ENCODE measurements at places on chromosomes 12 and 14.

DNA sequence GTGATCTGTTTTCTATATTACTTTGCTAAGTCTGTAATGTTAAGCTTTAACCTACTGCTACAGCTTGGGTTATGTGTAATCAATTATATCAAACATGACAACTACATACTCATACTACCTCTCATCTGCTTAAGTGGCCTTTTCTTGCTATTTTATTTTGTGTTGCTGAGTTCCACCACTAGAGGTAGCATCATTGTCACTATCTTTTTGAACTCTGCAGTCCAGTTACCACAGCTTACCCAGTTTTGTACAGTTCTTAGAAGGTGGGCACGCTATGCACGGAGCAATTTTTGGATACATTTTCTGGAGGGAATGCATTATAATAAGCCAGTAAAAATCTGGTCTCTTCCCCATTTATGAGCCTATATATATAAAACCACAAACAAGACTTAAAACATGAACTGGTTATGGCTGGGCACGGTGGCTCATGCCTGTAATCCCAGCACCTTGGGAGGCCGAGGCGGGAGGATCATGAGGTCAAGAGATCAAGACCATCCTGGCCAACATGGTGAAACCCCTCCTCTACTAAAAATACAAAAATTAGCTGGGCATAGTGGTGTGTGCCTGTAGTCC, 48.5 kb downstream of the SAV1 start:
- DNase-seq, result no peak

DNA sequence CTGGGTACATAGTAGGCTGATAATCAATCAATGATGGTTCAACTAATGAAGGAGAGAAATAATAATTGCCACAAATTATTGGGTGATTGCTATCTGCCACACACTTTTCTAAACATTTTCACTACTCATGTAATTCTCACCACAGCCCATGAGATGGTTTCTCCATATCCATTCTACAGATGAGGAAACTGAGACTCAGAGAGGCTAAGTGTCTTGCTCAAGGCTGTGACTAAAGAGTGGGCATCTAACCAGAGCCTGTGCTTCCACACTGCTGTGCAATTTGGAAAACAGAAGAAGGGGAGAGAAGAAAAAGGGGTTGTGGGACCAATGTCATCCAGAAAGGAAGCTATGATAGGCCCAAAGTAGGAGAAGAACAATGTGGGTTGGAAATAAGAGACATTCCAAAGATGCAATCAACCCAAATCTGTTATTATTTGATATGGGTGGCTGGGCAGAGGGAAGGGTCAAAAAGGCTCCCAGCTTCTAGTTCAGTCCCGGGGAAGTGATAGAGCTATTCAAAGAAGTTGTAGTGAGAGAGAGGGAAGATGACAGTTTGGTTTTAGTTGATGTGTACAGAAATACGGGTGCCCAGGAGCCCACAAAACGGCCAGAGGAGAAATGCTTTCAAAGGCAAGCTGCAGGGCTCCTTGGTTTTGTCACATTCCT, 483 bp upstream of the NR1H4 start:
- no peak for DNase-seq

DNA sequence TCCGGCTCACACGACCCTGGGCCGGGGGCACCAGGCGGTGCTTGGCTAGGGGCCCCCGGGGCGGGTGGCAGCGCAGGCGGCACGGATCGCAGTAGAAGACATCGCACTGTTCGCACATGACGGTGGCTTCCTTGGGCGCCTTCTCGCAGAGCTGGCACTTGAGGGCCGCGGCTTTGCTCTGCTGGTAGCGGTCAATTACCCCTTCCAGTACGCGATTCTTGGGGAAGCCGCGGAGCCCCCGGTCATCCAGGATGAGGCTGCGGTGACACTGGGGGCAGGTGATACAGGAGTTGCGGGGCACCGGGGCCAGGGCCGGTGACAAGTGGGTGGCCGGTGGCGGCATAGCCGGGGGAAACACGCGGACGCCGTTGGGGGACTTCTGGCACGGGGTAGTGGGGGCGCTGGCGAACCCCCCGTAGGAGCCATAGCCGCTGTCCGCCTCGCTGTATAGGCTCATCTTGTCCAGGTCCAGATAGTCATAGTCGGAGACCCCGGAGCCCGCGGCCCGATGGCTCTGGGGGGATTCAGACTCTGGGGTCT, 553 bp downstream of the TRIM9 start:
- no peak for DNase-seq

GRCh38 chr14:35821564-35822411, 4.3 kb upstream of the BRMS1L start:
- DNase-seq, result no peak

- DNase-seq, result no peak
Measured at GRCh38 chr14:90551070-90551704, 154.4 kb downstream of the CALM1 start.

DNA sequence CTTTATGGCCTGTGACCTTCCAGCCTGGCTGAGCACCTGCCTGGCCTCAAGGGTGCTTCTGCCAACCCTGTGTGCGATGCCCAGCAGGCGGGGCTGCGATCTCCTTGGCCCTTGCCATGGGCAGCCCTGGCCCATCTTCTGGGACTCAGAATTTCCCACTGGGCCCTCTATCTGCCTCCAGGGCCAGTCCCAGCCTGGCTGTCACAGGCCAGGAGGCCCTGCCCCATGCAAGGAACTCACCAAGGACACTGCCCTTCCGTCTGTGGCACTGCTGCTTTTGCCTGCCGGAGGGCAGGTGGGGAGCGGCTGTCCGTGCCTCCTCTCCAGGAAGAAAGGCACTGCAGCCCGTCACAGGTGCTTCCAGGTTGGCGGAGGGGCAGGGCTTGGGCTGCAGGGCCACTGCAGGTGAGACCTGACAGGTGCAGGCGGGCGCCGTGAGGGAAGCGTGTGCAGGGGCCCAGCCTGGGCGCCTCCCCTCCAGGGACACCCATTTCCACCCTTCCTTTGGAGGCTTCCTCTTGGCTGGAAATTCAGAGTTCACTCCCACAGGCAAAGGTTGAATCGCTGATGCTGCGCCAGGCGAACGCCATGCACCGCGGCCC, 177.8 kb downstream of the KIF26A start:
- DNase-seq, result no peak

GRCh38 chr14:100887728-100888335, 15.7 kb downstream of the RTL1 start:
- DNase-seq, result no peak

DNA sequence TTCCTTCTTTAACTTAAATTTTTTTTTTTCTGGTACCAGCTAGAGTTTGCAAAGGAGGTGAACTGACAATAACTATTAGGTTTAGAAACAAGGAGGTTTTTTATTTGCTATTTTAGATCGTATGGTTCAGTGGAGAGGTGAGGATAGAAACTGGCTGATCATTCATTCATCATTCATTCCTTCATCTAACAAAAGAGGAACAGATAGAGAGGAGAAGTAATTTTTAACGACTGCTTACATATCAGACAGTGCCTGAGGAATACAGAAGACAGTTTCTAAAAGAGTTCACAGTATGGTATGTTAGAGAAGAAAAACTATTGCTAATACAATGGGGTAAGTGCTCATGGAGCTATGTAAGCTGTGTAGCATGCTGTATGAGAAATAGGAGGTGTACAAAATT, 111.1 kb downstream of the ERC1 start:
- DNase-seq, result no peak

- no peak for DNase-seq
Measured at GRCh38 chr12:115468087-115468510, 784.1 kb upstream of the TBX3 start.

- DNase-seq, result no peak
Measured at GRCh38 chr12:39012870-39013269, 107.5 kb upstream of the CPNE8 start.

DNA sequence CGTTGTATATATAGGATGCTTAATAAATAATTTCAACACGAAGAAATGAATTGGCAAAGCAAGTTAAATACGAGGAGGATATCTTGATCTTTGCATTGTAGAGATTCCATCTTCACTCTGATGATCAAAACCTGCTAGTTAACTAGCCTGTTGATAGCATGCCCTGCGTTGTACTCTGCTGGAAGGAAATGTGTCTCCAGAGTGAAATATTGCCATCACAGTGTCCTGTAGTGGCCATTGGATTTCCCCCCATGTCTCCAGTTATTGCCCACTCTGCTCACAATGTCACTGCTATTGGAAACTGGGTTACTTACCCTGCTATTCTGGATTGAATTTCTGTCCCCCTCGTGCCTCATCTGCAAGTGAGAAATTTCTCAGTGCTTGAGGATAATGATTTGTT, 109.6 kb downstream of the PLEKHA5 start:
- DNase-seq, result no peak

- DNase-seq, result no peak
Measured at GRCh38 chr12:87760943-87761342, 268.3 kb downstream of the C12orf50 start.

DNA sequence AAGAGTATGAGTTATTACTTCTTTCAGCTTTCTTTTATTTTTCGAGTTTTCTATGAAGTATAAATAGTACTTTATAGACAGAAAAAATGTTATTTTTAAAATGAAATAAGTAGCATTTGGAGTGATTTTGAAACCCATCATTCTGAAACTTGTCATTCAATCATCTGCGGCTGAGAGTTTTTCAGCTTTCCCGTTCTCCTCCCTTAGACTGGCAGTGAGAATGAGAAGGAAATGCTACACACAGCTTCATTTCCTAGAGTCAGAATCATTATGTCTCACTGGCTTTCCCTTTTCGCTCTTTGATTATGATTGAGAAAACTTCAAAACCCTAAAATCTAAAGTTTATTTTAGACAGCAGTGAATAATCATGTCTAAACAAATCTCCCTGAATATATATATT, 33.7 kb upstream of the GNPNAT1 start:
- no peak for DNase-seq

GRCh38 chr12:9001233-9001632, 11.9 kb downstream of the KLRG1 start:
- no peak for DNase-seq

GRCh38 chr14:34668111-34668510, 38.2 kb upstream of the SNX6 start:
- no peak for DNase-seq

- no peak for DNase-seq
Measured at GRCh38 chr12:64756376-64756775, 2.8 kb downstream of the GNS start.

GRCh38 chr12:5343711-5344110, 88.2 kb upstream of the NTF3 start:
- DNase-seq, result no peak

DNA sequence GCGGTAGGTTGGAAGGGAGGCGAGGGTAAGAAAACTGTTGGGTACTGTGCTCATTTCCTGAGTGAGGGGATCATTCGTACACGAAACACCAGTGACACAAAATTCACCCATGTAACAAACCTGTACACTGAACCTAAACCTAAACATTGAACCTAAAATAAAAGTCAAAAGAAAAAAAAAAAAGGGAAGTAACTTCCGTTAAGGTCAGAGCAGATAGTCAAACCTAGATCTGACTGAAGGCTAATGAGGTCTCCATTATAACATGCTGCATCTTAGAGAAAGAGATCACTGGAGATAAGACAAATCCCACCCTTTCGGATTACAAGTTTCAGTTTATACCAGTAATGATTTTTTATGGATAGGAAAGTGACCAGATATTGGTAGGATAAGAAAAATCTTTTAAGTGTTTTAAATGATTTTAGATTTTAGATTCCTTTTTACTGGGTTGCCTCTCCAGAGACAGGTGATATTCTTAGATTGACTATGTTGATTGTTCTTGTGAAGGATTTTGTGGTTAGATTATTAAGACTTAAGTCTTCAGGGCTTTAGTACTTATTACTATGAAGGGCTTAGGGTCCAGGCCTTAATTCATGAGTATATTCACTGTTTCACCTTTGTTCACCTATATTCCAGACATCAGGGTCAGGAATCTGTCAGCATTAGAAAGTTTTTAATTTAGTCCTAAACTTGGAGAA, 11.2 kb upstream of the NCKAP1L start:
- DNase-seq, result no peak

GRCh38 chr12:54759751-54760150, 94.6 kb upstream of the MUCL1 start:
- no peak for DNase-seq

- no peak for DNase-seq
Measured at GRCh38 chr12:65696227-65696626, 128.1 kb upstream of the HMGA2 start.

DNA sequence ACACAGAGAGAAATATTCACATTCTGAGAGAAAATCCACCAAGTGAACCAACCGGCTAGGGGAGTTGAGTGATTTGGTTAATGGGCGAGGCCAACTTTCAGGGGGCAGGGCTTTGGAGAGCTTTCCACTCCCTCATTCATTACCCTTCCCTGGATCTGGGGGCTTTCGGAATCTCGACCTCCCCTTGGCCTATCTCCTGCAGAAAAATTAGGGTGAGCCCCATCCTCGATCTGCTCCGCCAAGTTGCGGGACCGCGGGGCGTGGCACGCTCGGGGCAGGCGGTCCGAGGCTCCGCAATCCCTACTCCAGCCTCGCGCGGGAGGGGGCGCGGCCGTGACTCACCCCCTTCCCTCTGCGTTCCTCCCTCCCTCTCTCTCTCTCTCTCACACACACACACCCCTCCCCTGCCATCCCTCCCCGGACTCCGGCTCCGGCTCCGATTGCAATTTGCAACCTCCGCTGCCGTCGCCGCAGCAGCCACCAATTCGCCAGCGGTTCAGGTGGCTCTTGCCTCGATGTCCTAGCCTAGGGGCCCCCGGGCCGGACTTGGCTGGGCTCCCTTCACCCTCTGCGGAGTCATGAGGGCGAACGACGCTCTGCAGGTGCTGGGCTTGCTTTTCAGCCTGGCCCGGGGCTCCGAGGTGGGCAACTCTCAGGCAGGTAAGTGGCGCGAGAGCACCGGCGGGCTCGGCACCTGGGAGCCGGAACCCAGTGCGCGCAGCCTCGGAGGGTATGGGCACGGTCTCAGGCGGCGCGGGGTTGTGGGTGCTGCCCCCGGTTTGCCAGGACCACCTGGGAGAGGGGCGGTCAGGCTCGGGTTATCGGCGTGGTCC, at the start of gene ERBB3:
Gene ERBB3, plus strand, starts transcription at position 443 of the 833 bp plus-strand sequence. Its CDS starts 136 bp downstream, at position 579.
- DNase-seq, result peak; percentile 44

- no peak for DNase-seq
Measured at GRCh38 chr14:61268812-61269211, 12.3 kb downstream of the TMEM30B start.

DNA sequence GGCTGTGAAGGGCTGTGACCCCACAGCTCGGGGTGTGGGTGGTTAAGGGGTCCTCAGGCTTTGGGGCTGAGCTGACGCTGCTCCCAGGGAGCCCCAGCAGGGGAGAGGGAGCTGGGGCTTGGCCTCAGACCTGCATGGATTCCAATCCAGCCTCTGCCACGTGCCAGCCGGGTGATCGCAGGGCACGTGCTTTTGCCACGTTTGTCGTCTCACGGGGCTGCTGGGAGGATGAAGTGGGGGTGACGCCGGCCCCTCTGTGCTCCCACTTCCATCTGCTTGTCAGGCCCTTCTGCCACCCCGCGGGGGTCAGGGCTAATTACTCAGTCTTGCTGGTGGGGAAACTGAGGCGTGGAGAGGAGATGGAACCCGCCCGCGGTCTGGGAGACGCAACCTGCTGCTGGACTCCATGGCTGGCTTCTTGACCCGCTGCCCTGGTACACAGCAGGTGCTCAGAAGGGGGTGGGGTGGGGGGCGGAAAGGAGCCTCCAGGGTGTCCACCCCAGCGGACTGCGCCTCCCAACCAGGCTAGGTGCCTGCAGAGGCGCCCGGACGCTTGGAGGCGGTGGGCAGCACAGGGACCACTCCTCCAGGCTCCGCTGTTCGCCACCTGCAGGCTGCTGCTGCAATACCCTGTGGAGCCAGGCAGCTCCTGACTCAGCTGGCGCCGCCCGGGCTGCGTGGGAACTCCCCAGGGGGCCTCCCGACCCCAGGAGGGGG, 36.4 kb upstream of the PRIMA1 start:
- DNase-seq, result no peak

Data from stimulated activated CD8-positive, alpha-beta memory T cell treated with anti-CD3 and anti-CD28 coated beads, Interleukin-4, amount 100 ng/mL, for 1 hour (primary cell).